Stimulated activated CD4-positive, alpha-beta T cell treated with anti-CD3 and anti-CD28 coated beads, Interleukin-12 subunit alpha, Interleukin-12 subunit beta, amount 100 ng/mL, for 4 hours (primary cell): ENCODE measurements at places on chromosomes 5 and 9.

DNA sequence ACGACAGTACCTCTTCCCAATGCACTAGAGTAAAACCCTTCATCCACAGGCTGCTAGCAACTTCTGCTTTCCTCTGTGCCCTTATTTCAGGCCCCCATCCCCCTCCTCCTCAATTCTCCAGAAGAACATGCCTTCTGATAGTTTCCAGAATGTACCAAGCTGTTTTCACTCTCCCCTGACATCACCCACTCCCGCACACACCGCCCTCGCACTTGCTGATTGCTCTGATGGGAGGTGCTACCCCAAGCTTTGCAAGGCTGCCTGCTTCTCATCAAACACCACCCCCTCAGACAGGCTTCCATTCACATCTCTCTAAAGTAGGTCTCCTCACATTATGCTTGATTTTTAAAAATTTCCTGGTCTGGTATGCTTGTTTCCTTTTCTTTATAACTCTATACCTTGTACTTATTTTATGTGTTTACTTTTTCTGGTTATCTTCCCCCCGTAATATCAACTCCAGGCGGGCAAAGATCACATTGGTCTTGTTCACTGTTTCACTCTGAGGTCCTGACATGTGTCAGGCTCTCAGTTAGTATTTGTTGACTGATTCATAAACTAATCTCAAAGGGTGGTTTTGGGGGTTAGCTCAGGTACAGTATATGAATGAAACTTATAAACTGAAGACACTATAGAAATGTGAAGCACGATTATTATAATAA lies 91.0 kb upstream of the C9orf72 start:
- no peak for DNase-seq

- DNase-seq = no peak
These were observed 63.1 kb downstream of the TMOD1 start for GRCh38 chr9:97564291-97565175.

DNA sequence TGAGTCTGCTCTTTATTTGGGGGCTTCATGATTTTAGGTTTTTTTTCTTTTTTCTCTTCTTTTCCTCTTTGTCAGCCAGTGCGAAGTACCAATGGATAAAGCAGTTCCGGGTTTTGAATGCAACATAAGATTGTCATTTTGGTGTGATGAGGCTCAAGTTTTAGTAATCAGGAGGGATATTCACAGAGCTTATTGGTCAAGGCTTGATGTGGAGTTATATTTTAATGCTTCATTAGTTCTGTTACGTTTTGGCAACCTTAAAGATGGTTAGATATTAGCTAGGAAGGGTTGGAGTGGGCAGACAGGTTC lies 1.4 kb downstream of the PIK3R1 start:
- no peak for DNase-seq

DNA sequence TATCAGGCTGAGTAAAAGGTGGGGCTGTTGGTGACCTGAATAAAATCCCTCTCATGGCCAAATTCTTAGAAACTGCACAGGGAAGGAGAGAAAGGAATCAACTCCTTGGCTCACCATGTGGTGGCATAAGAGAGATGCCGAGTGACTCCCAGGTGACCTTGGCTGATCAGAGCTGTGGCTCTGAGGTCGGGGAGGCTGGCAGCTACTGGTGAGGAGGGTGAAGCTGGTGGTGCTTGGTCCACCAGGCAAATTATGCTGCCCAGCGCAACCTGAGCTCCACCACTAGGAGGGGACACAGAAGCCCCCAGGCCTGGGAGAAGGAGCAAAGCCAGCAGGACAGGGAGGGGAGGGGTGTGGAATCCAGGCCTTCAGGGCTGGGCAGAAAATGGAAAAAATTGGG lies 111.2 kb upstream of the IL12B start:
- no peak for DNase-seq

DNA sequence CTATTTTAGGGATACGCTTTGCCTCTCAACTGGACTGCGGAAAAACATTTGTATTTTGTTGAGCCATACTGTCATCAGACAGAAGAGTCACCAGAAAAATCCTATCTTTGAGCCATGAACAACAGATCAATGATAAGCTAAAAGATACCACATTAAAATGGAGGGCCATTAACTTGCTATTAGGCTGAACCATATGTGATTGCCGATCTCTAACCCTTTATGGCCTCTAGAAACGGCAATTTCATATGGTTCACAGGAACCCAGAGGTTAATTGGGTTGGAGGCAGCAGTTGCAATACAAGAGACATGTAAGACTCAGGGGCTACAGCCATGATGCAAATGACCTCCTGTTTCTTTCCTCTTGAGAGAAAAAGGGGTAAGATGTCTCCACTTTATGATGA lies 69.8 kb downstream of the MYO10 start:
- DNase-seq = no peak

DNA sequence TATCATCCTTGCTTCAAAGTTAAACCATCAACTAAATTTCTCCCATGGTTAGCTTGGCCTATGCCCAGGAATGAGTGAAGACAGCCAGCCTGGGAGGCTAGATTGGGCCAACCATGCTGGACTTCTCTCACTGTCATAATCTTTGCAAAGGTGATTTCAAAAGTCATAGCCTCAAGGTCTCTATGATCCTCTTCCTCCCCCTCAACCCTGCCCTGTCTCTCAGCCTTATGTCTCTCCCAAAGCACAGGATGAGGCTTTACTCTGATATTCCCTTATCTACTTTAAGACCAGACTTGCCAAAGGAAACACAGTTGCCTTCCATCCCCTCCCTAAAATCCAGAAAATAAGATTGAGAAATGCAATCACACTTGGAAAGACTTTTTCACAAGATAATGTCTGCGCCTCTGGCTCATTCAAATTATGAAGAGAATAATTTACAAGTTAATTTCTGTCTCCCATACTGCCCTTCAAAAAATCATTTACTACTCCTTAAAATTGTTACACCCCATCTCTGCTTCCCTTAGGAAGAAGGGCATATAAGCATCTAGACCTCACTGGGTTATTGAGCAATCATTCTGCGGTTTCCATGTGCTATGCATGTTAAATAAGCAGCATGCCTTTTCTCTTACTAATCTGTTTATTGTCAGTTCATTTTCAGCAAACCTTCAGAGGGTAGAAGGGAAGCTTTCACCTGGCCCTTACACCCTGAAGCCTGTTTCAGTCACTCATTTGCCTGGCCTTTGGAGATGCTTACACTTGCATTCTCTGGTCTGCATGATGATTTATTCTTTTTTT lies 113.8 kb upstream of the ANKRD55 start:
- DNase-seq = no peak

DNA sequence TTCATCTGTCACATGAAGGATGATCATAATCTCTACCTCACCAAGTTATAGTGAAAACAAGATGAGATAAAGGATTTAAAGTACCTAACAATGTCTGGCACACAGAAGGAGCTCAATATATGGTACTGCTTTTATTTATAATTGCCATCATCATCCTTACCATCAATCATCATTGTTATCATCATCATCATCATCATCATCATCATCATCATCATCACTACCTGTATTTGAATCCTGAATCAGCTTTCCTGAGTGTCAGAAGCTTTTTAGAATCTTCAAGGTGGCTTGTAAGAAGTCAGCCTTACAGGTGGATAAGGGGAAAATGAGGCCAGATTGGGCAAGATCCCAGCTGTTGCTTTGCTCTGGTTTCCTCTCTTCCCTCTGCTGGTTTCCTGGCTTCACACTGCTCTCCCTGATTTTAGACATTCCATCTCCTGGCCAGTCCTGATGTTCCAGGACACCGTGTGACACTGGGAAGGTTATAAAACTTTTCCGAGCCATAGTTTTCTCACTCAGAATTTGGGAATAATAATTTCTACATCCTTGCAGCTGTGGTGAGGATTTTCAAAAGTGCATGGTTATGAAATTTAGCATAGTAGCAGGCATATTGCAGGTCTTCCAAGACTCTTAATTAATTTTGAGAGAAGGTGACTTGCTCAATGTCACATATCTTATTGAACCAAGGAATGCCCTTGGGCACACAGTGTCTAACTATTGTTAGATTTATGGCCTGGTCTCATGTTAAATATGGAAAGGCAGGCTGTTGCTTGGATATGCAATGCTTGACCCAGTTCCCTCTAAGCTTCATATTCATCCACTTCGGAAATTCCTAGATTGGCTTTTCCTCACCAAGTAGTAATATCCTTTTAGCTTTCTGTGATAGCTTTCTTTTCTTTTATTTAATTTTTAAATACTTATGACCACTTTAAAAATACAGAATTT lies 160.7 kb downstream of the TMEM38B start:
- DNase-seq = no peak

DNA sequence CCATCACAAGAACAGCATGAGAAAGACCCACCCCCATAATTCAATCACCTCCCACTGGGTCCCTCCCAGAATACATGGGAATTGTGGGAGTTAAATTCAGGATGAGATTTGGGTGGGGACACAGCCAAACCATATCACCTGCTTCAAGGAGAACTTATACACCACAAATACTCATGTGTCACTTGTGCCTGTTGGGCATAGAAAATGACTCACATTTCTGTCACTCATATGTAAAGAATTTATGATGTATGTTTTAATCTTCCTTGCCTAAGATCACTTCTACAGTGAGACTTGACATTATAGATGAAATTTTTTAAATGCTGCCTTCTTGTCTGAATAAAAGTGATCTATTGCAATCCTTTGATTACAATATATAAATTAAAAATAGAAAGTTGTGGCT lies 23.0 kb upstream of the PRDM6 start:
- DNase-seq = no peak

DNA sequence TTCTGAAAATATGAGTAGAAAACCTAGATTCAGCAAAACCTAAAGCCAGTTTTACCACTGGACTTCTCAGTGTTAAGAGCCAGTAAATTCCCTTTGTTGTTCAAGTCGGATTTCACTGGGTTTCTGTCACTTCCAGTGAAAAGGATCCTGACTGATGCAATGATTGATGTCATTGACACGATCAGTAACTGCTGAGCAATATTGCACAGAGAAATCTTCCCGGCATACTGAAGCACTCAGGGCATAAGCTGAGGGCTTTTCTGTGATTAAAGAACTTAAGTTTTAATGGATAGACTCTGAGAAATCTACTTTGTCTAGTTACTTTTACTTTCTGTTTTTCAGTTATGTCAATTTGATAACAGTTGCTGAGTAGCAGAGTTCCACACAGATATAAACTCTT lies 61.9 kb downstream of the DENND1A start:
- no peak for DNase-seq

DNA sequence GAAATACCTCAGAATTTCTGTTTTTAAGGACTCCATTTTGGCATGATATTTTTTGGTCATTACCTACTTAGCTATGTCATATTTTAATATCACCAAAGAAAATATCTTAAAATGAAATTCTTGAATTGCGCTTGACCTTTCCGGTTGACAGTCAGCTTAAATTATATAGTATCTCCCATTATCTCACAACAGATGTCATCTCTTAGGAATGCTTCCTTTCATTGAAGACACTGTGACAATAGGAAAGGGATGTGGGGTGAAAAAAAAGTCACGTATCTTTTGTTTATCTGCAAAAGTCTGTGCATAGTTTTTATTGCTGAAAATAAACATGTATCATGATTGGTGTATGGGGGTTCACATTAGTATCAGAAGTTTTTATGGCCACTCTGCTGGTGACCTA lies 105.8 kb downstream of the INVS start:
- DNase-seq = no peak

DNA sequence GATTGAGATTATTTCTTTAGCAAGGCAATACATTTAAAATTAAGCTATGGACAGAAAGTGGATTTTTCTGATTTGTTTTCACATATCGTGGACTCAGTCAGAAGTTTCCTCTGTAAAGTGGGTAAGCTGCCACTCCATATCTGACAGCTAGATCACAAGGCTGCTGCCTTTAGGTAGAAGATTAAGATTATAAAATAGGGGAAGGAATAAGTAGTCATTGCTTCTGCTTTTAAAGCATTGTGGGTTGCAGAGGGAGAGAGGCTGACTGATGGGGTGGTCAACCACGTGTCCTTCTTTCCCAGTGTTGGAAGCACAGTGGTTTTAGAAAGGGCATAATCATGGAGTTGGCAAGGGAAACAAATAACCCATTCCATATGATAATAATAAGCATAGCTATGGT lies 74.3 kb upstream of the MOCS2 start:
- DNase-seq = no peak

GRCh38 chr9:90504486-90504885 lies 138.1 kb downstream of the DIRAS2 start:
- no peak for DNase-seq
